ENCODE measurements at places on chromosomes 13 and 19. TPM values are rescaled to one million over a fixed set of nuclear protein-coding genes. Genes with fewer than 3 reads are reported as not detected.

SRRM5 gene
- total RNA-seq = 0.64 TPM

PTH2 gene
- not detected for total RNA-seq

KIRREL2 gene
- total RNA-seq = not detected

ZNF793 gene
- total RNA-seq = 12.7 TPM

ADGRE1 gene
- 0.24 TPM for total RNA-seq

SIGLEC14 gene
- 9.2 TPM for total RNA-seq

RDH8 gene
- total RNA-seq = not detected

SLC25A41 gene
- 0.30 TPM for total RNA-seq

KCNJ14 gene
- total RNA-seq = 2.3 TPM

CATSPERD gene
- total RNA-seq = not detected

GAMT gene
- 8.8 TPM for total RNA-seq

IL4I1 gene
- 3.1 TPM for total RNA-seq

All from B cell (primary cell).